Vagina (tissue), 2 donors: ENCODE measurements at places on chromosomes 4 and X. TPM values are rescaled to one million over a fixed set of nuclear protein-coding genes. Genes with fewer than 3 reads are reported as not detected.
A peak's percentile ranks its signal among the peaks of the same experiment; 100 is the strongest.

GRCh38 chr4:33057736-33058135 is 2337.6 kb downstream of the PCDH7 start:
- no peak overlapping the region for H3K27ac ChIP-seq
- H3K4me1 ChIP-seq = no peaks in the 10 kb centered on the region
- H3K36me3 ChIP-seq = no peaks in the 10 kb centered on the region
- DNase-seq = no peak
- H3K4me3 ChIP-seq = no peak overlapping the region

GRCh38 chr4:146369446-146369845 is 152.3 kb downstream of the SLC10A7 start:
- no peak overlapping the region for H3K27ac ChIP-seq
- H3K4me1 ChIP-seq = peaks cover 11% of the 10 kb centered on the region
- no peak overlapping the region for H3K4me3 ChIP-seq
- no peaks in the 10 kb centered on the region for H3K36me3 ChIP-seq
- no peak for DNase-seq

- H3K4me1 ChIP-seq = no peaks in the 10 kb centered on the region
- no peaks in the 10 kb centered on the region for H3K27me3 ChIP-seq
- no peak overlapping the region for H3K27ac ChIP-seq
These were observed 77.5 kb upstream of the CASK start for GRCh38 chrX:42000836-42001235.

Gene SRPX2
- total RNA-seq = 50.6 TPM

Gene SSX1
- not detected for total RNA-seq

Gene GYG2
- total RNA-seq = 15.7 TPM

- no peak overlapping the region for H3K4me3 ChIP-seq
- no peak overlapping the region for H3K27ac ChIP-seq
- DNase-seq = no peak
- no peaks in the 10 kb centered on the region for H3K4me1 ChIP-seq
- H3K36me3 ChIP-seq = no peaks in the 10 kb centered on the region
These were observed 406.0 kb downstream of the INPP4B start for GRCh38 chr4:142440093-142440492.

Gene PGAM4
- total RNA-seq = not detected

Gene FAT4
- 9.8 TPM for total RNA-seq

GRCh38 chr4:187944179-187944578 is 51.4 kb upstream of the ZFP42 start:
- H3K27me3 ChIP-seq = no peaks in the 10 kb centered on the region
- no peaks in the 10 kb centered on the region for H3K36me3 ChIP-seq
- DNase-seq = no peak
- H3K4me3 ChIP-seq = no peak overlapping the region
- H3K4me1 ChIP-seq = no peaks in the 10 kb centered on the region

GRCh38 chrX:72568406-72569092 is 4.1 kb downstream of the HDAC8 start:
- H3K27ac ChIP-seq = no peak overlapping the region
- H3K4me3 ChIP-seq = no peak overlapping the region
- peaks cover 5% of the 10 kb centered on the region for H3K4me1 ChIP-seq
- no peak for DNase-seq
- no peaks in the 10 kb centered on the region for H3K27me3 ChIP-seq

Gene FSTL5
- total RNA-seq = 0.74 TPM

Gene SYN1
- total RNA-seq = 2.7 TPM

Gene RLIM
- 22.1 TPM for total RNA-seq

- no peak overlapping the region for H3K27ac ChIP-seq
- no peaks in the 10 kb centered on the region for H3K36me3 ChIP-seq
- no peaks in the 10 kb centered on the region for H3K27me3 ChIP-seq
- peaks cover 49% of the 10 kb centered on the region for H3K4me1 ChIP-seq
- no peak overlapping the region for H3K4me3 ChIP-seq
These were observed 4.9 kb downstream of the ELF2 start for GRCh38 chr4:139171876-139172691.

- no peaks in the 10 kb centered on the region for H3K36me3 ChIP-seq
- H3K27me3 ChIP-seq = no peaks in the 10 kb centered on the region
These were observed at the start of gene XPNPEP2 for GRCh38 chrX:129738466-129739308. Gene XPNPEP2, plus strand, starts transcription at chrX:129738979. Its CDS starts 235 bp downstream, at chrX:129739214.

- H3K4me1 ChIP-seq = no peaks in the 10 kb centered on the region
- no peaks in the 10 kb centered on the region for H3K27me3 ChIP-seq
- DNase-seq = no peak
- H3K27ac ChIP-seq = no peak overlapping the region
- no peak overlapping the region for H3K4me3 ChIP-seq
These were observed 32.5 kb upstream of the TMPRSS11F start for GRCh38 chr4:68162196-68162595.

DNA sequence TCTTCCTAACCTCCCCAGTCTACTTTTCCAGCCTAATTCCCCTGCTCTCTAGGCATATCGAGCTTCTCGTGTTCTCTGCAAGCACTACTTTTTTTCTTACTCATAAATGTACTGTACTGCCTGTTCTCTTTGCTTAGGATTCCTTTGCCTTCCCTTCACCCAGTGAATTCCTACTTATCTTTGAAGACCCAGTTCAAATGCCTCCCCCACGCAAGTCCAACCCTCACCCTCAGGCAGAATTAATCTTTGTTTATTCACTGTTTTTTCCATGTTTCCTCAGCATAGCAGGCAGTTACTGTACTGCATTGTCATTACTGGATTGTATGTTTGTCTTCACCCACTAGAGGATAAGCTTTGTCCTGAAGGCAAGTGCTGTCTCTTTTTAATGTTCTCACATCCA is 287.7 kb downstream of the BMPR1B start:
- DNase-seq = no peak
- no peaks in the 10 kb centered on the region for H3K27me3 ChIP-seq
- H3K36me3 ChIP-seq = no peaks in the 10 kb centered on the region
- H3K4me3 ChIP-seq = no peak overlapping the region
- no peaks in the 10 kb centered on the region for H3K4me1 ChIP-seq

GRCh38 chrX:47216393-47216925 is 2.0 kb upstream of the CDK16 start:
- no peak for DNase-seq
- peak overlapping the region; percentile 92 for H3K27ac ChIP-seq
- peaks cover 34% of the 10 kb centered on the region for H3K4me1 ChIP-seq
- H3K36me3 ChIP-seq = no peaks in the 10 kb centered on the region
